ENCODE measurements at places on chromosomes 13 and 19. TPM values are rescaled to one million over a fixed set of nuclear protein-coding genes. Genes with fewer than 3 reads are reported as not detected.

The SIGLEC5 gene
- total RNA-seq = not detected

The IGFL2 gene
- not detected for total RNA-seq

The MBD3L2 gene
- total RNA-seq = not detected

The ZNF682 gene
- total RNA-seq = 0.72 TPM

The PTBP1 gene
- total RNA-seq = 200 TPM

The ZFR2 gene
- total RNA-seq = not detected

The ZNF816 gene
- 9.6 TPM for total RNA-seq

The LYPD5 gene
- total RNA-seq = 0.29 TPM

The IRF3 gene
- 41.2 TPM for total RNA-seq

The SYCN gene
- not detected for total RNA-seq

The DDX49 gene
- total RNA-seq = 44.1 TPM

The CGB1 gene
- not detected for total RNA-seq

The EPS8L1 gene
- total RNA-seq = 10.5 TPM

The ACER1 gene
- total RNA-seq = not detected

The ALKBH6 gene
- 11.7 TPM for total RNA-seq

The ZNF221 gene
- 5.2 TPM for total RNA-seq

The HIPK4 gene
- total RNA-seq = not detected
